ENCODE measurements at places on chromosomes 1 and 21.

- DNase-seq, result no peak
Observed at GRCh38 chr1:54305906-54306514, 100.2 kb downstream of the SSBP3 start.

- DNase-seq, result no peak
Observed at GRCh38 chr1:62070384-62071011, 124.2 kb upstream of the L1TD1 start.

DNA sequence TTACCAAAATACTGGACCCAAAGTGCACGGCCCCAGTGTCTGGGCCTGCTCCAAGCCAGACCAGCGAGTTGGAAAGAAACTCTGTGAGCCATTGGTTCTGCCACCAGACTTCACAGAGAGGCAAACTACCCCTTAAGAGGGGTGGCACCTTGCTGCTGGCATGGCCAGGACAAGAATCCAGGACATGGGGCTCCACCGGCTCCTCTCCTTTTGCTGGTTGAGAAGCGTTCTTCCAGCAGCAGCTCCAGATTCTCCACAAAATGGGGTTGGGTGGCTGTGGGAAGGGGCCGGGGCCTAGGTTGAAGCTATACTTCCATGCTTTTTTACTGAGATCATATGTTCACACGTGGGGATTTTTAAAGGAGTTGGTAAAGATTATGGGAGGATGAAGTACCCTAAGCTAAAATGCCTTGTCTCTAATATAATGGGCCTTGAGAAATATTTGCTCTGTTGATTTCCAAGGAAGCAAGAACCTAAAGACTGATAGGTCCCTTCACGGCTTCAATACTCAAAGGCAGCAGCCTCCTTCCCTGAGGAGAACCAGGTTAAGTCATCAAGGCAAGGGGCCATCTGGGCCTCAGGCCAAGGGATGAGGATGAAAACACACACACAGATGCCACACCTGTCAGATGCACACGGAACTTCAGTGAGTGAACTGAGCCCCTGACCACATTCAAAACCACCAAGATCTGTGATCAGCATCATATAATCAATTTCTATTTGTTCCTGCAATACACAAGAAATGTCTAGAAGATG is 3.1 kb downstream of the C1orf198 start:
- DNase-seq, result no peak

GRCh38 chr1:32393136-32393535 is 1.1 kb downstream of the BSDC1 start:
- DNase-seq, result no peak

- DNase-seq, result no peak
Observed at GRCh38 chr1:101911894-101912293, 84.8 kb downstream of the OLFM3 start.

GRCh38 chr1:235113183-235113917 is 15.3 kb downstream of the TOMM20 start:
- no peak for DNase-seq

- DNase-seq, result no peak
Observed at GRCh38 chr1:231982871-231983587, 356.4 kb downstream of the DISC1 start.
